Kidney epithelial cell (primary cell): ENCODE measurements at places on chromosomes 6 and 20.

DNA sequence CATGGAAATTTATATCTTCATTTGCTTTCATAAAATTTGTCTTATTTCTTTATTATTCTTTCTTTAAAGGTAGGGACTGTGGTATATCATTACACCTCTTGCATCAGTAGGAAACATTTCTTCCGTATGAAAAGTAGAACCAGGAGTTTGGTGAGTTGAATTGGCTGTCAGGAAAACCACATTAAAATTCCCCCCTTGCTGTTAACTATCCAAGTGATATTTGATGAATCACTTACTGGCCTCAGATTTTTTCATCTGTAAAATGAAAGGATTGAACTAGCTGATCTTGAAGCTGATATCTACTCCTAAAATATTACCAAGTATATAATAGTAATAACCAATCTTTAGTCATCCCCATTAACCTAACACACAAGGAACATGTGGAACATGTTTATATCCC is 460.9 kb downstream of the GJA1 start:
- no peak for DNase-seq

- no peak for DNase-seq
Observed at GRCh38 chr20:9160757-9161156, 91.9 kb downstream of the PLCB4 start.

DNA sequence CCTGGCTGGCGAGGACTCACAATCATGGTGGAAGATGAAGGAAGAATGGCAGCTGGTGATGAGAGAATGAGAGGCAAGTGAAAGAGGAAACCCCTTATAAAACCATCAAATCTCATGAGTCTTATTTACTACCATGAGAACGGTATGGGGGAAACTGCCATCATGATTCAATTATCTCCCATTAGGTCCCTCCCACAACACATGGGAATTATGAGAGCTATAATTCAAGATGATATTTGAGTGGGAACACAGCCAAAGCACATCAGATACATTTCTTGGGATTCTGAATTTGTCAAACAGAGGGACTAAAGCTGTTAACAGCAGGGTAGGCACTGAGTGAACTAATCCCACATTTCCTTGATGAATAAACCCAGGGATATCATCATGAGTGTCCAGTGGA is 116.2 kb upstream of the PLCB4 start:
- no peak for DNase-seq

DNA sequence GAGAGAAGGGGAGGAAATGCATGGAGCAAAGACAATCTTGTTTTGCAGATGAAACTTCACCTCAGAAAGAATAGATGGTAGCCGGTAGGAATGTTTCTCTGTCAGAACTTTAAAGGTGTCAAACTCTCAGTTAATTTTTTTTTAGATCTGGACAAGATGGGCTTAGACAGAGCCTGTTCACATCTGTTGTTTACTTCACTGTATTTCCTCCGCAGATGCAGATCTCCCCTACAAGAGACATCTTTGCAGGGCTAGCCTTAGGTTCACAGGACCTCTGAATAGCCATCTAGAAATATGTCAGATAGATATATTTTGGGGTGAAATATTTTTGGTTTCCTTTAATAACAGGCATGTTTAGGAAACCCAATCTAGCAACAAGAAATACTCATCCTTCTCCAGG is 12.1 kb upstream of the ZBP1 start:
- DNase-seq: no peak

- DNase-seq: no peak
Observed at GRCh38 chr6:53148684-53149083, at the start of gene GCM1. TSS of gene GCM1 (minus strand) at chr6:53148841. CDS start at chr6:53145632, 3,209 bp downstream.

DNA sequence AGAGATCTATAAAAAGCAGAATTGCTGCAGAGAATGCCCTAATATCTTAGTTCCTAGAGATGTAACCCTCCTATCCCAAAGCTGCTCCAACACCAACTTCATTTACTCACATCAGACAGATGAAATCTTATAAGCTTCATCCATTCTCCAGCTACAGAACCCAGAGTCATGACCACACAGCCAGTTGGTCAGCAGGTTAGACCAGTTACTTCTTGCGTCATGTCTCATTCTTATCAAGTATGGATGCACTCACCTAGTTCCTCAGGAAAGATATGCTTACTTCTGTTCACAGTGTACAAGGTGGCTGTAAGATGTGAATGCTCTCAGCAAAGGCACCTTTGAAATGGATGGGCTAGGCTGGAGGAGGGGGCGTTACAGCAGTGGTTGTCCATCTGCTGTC is 47.9 kb upstream of the ISM1 start:
- no peak for DNase-seq
